ENCODE measurements at places on chromosomes 3 and 15. TPM values are rescaled to one million over a fixed set of nuclear protein-coding genes. Genes with fewer than 3 reads are reported as not detected.

Gene MITF
- total RNA-seq, result 8.7 TPM

Gene ARNT2
- 22.4 TPM for total RNA-seq

Gene MYL3
- total RNA-seq, result 5.4 TPM

Gene TMEM115
- total RNA-seq, result 44.4 TPM

Gene NCEH1
- 9.0 TPM for total RNA-seq

Gene MAGI1
- 53.1 TPM for total RNA-seq

Gene SNURF
- total RNA-seq, result 20.2 TPM

Gene ATP13A5
- not detected for total RNA-seq

Gene LRRN1
- 85.2 TPM for total RNA-seq

Gene GRK7
- not detected for total RNA-seq

Gene ZBED2
- 2.2 TPM for total RNA-seq

Gene ADIPOQ
- total RNA-seq, result not detected

DNA sequence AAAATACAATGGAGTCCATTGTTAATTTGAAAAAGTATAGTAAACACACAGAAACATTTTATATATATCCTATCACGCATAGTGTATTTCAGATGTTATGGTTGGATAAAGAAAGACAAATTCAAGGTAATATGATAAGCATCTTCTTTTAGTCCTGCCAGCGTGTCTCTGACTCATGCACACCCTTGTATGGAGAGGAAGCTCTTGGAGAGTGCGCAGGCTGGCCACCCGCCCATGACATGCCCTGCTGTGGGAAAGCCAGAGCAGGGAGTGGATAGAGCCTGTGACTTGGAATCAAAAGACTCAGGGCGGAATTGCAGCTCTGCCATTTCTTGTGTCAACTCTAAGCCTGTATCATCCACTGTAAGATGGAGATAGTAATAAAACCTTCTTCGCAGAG lies 23.0 kb upstream of the COPG1 start:
- no peak for DNase-seq

GRCh38 chr3:130539005-130539404 lies 22.0 kb downstream of the COL6A6 start:
- DNase-seq, result no peak

DNA sequence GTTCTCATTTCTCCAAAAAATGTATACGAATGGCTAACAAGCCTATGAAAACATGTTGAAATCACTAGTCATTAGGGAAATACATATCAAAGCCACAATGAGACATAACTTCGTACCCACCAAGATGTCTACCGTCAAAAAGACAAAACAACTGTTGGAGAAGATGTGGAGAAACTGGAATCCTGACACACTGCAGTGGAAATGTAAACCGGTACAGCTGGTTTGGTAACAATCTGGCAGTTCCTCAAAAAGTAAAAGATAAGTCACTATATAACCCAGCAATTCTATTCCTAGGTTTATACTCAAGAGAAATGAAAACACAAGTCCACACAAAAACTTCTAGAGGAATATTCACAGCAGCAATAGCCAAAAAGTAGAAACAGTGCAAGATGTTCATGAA lies 7.0 kb downstream of the SCAPER start:
- DNase-seq, result no peak

DNA sequence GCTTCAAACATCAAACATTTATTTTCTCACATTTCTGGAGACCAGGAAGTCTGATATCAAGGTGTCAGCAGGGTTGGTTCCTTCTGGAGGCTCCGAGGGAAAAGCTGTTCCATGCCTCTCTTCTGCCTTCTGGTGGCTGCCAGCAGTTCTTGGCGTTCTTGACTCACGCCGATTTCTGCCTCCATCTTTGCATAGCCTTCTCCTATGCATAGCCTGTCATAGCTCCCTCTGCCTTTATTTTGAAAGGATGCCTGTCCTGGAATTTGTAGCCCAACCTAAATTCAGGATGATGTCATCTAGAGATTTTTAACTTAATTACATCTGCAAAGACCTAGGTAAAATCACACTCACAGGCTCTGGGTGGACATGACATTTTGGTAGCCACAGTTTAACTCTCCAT lies 70.4 kb downstream of the RGMA start:
- DNase-seq, result no peak

DNA sequence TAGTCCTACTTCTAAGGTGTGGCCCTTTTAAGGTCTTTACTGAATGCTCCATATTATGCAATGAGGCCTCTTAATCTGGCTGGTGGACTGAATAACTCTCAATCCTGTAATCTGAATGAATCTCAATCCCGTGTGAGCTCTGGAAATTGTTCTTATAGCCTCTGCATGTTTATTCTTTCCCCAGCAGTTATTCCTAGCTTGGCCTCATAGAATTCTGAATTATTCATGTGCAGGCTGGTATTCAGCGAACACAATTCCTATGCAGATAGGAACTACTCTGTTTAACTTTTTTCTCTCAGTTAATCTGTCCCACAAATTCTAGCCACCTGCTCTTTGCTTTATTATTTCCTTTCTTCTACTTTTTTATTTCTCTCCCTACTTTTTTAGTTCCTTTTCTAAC lies 44.3 kb upstream of the XRN1 start:
- DNase-seq, result no peak

GRCh38 chr3:181915551-181915950 lies 203.8 kb downstream of the SOX2 start:
- DNase-seq, result no peak

DNA sequence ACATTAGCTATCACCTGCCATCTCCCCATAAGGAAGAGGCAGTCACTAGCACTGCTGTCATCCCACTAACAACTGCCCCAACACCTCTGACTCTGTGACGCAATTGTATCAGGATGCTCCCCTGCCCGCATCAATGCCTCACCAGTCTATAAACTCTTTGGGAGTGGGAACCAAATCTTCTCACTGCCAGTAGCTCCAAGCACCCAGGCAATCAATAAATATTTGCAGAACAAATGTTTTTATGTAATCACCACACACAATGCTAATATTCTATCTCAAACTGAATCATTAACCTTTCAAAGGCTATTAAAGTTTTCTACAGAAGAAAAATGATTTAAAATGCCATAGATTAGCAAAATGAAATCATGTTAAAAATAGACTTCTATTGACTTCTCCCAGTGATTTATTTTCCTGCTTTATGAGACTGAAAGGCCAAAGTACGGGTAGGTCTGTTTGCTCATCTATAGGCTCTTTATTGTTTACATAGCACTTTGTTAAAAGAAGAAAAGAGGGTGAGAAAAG lies 131.3 kb downstream of the PLD1 start:
- no peak for DNase-seq

DNA sequence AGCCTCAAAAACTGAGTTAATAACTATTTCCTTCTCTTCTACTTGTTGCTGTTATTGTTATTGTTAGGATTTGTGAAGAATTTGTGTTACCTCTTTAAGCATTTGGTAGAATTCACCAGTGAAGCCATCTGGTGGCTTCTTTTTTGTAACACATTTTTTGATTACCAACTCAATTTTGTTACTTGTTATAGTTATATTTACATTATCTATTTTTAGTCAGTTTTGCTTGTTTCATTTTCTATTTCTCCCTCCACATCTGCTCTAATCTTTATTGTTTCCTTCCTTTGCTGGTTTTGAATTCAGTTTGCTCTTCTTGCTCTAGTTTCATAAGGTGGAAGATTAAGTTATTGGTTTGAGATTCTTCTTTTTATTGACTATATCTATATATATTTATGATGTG lies 3.7 kb upstream of the SLC9C1 start:
- no peak for DNase-seq

- no peak for DNase-seq
Measured at GRCh38 chr15:42742149-42742548, 5.2 kb upstream of the CDAN1 start.

- DNase-seq, result no peak
Measured at GRCh38 chr15:73394782-73395181, 26.0 kb upstream of the HCN4 start.

DNA sequence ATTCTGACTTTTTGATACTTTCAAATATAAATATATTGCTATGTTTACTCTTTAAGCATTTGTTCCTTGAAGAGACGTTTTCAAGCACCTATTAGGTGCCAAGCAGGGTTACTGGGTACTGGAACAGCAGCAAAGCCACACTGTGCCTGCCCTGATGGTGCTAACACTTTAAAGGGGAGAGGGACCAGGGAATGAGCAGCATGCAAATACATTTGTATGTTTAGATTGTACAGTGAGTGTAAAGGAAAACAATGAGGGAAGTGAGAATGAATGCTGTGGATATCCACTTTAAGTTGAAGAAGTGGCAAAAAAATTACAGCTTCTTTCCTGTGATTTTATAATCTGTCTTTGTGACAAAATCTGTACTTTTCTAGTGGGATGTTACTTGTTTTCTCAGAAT lies 400.2 kb upstream of the ATP11B start:
- DNase-seq, result no peak

DNA sequence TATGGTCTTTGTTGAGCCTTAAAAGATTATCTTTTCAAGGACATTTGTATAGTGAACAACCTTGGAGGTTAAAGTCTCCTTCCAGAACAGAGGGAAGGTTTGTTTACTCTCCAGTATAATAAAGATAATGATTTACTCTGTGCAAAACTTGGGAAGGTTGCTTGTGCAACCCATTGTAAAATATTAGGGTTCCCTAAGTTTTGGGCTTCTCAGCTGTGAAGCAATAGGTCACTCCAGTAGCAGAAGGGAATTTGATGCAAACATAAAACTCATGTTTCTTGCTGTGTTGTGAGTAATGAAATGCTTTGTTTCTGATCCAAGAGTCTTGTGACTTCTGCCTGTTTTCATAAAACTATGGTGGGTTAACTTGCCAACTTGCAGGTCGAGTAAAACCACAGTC lies 177.5 kb downstream of the SUCNR1 start:
- DNase-seq, result no peak

- no peak for DNase-seq
Measured at GRCh38 chr3:63910891-63911290, 1.3 kb downstream of the SCAANT1 start.

- no peak for DNase-seq
Measured at GRCh38 chr3:195155570-195156241, 115.3 kb downstream of the XXYLT1 start.

DNA sequence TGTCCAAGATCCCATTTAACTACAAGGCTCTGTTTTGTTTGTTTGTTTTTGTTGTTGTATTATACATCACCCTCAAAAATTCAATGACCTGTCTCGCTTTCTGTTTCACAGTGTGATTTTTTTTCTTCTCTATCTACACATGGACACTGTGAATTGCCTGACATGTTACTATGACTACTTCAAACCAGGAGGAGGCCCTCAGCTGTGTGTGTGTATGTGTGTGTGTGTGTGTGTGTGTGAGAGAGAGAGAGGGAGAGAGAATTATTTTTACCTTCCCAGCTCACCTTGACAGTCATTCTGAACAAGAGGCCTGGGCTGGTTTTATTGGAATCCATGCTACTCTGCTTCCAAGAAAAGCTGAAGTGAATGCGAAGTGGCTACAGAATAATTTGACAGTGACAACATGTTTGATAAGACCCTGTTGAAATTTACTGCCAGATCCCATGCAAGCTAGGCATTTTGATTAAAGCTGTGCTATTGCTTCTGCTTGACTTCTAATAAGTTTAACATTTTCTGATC lies 841.4 kb downstream of the NSUN3 start:
- DNase-seq, result no peak

DNA sequence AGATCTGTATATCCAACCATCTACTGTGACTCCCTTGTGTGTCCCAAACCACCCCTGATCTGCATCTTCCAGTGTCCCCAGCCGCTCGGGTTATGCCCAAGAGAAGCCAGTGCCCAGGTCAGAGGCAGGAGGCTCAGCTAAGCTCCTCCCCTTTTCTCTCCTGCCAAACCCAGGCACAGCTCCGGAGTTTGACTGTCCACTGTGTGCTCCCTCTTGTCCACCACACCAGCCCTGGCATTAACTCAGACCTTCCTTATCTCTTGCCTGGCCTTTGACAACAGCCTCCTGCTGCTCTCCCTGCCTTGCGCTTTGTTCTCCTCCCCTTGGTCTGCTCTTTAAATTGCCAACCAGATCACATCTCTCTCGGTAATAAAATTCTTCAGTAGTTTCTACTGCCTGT lies 39.3 kb downstream of the DGKG start:
- DNase-seq, result no peak

GRCh38 chr3:152511904-152512303 lies 243.2 kb downstream of the MBNL1 start:
- no peak for DNase-seq

GRCh38 chr3:75951941-75952340 lies 166.6 kb upstream of the ZNF717 start:
- DNase-seq, result no peak

GRCh38 chr15:25416693-25417092 lies 22.1 kb downstream of the UBE3A start:
- no peak for DNase-seq

GRCh38 chr15:101118615-101119014 lies 133.2 kb downstream of the CHSY1 start:
- no peak for DNase-seq

GRCh38 chr15:82186719-82187406 lies 75.7 kb downstream of the EFL1 start:
- DNase-seq, result no peak

DNA sequence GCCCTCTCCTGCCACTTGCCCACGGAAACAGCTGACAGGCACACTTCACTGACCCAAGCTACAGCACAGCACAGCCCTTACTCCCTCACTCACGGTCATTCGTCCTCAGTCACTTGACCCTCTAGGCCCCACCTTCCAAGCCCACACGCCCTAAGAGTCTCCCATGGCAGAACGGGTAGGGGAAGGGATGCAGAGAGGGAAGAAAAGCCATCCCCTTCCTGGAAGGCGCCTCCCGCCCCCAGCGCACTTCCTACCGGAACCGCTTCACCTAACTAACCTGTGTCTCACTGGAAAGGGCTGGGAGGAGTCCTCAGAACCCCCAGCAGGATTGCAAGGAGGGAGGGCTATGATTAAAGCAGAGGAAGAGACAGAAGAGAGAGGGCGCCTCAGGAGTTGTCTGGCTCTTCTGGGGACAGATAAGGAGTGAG lies 22.9 kb downstream of the EPHB3 start:
- no peak for DNase-seq

- DNase-seq, result no peak
Measured at GRCh38 chr3:114841515-114841914, 305.6 kb downstream of the ZBTB20 start.

DNA sequence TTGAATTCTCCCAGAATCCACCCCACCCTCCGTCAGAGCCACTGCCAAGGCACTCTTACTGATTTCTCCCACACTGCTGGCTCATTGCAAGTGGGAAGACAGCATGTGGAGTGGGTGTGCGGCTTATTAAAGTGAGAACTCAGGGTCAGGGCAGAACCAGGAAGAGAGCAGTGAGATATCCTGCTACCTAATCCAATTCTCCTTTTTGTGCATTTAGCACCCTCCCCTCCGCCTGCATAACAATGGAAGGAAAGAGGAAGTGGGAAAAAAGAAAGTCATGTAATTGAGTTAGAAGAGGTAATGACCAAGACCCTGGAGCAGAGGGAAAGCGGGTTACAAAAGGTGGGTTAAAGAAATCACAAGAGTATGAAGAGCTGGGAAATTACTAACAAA lies 27.8 kb upstream of the PIK3CB start:
- DNase-seq, result no peak

Data from type B pancreatic cell (in vitro differentiated cells).